Stomach (tissue), 19 donors: ENCODE measurements at places on chromosomes 1 and 21.

- H3K4me3 ChIP-seq, result no peak overlapping the region
- H3K27ac ChIP-seq, result no peak overlapping the region
- H3K4me1 ChIP-seq, result peaks cover 29% of the 10 kb centered on the region
- H3K36me3 ChIP-seq, result no peaks in the 10 kb centered on the region
- no peak for DNase-seq
Observed at GRCh38 chr1:63328122-63328521, 5.8 kb downstream of the FOXD3 start.

DNA sequence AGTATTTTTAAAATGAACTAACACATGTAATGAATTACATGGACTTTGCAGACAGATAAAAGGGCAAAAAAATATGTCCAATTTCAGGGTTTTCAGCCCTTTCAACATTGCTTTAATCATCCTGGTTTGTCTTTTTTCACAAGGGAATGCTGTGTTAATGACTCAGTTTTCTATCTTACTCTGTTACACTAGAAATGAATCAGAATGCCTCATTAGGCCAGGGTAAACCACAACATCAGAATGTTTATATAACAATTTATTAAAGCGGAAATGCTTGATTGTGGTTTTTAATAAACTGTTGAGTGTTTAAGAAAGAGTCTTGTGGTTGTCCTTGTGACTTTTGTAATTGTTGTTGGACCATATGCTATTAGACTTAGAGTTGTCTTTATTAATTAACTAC is 13.5 kb downstream of the GORAB start:
- H3K27ac ChIP-seq, result no peak overlapping the region
- H3K36me3 ChIP-seq, result peaks cover 94% of the 10 kb centered on the region
- no peak overlapping the region for H3K4me3 ChIP-seq
- no peaks in the 10 kb centered on the region for H3K27me3 ChIP-seq
- no peaks in the 10 kb centered on the region for H3K4me1 ChIP-seq

- no peaks in the 10 kb centered on the region for H3K4me1 ChIP-seq
- no peak for DNase-seq
- no peak overlapping the region for H3K4me3 ChIP-seq
- no peaks in the 10 kb centered on the region for H3K27me3 ChIP-seq
- no peaks in the 10 kb centered on the region for H3K36me3 ChIP-seq
Observed at GRCh38 chr1:25538191-25538767, 5.1 kb upstream of the LDLRAP1 start.

DNA sequence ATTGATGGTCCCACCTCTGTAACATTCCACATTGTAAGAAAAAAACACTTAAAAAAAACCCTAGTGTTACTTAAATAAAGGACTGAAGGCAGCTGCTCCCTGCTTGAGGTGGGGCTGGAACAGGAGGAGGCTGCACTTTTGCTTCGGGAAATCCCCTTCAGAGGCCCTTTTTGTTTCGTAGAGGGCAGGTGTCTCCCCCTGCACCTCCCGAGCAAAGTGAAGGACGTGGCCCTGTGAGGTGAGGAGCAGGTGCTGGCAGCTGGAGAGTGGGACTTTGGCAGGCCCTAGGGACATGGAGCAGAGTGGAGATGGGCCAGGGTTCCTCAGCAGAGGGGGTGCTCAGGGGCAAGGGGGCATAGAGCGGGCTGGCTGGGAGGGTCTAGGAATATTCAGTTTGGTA is 33.4 kb upstream of the WNT4 start:
- H3K4me3 ChIP-seq, result no peak overlapping the region
- DNase-seq, result no peak
- no peaks in the 10 kb centered on the region for H3K27me3 ChIP-seq
- no peaks in the 10 kb centered on the region for H3K36me3 ChIP-seq
- no peaks in the 10 kb centered on the region for H3K4me1 ChIP-seq

GRCh38 chr1:116581323-116581885 is 10.6 kb upstream of the CD58 start:
- no peak overlapping the region for H3K27ac ChIP-seq
- no peaks in the 10 kb centered on the region for H3K36me3 ChIP-seq
- H3K4me3 ChIP-seq, result no peak overlapping the region

- peak within 1 kb of the TSS; percentile 56 for H3K4me3 ChIP-seq
- DNase-seq, result peak; percentile 83
- H3K27me3 ChIP-seq, result no peaks in the 10 kb centered on the region
- no peaks in the 10 kb centered on the region for H3K36me3 ChIP-seq
- H3K4me1 ChIP-seq, result no peaks in the 10 kb centered on the region
- no peak within 1 kb of the TSS for H3K27ac ChIP-seq
Observed at GRCh38 chr1:109687641-109688499, at the start of gene GSTM1. Gene GSTM1, plus strand, starts transcription at chr1:109687817. Its CDS starts 57 bp downstream, at chr1:109687874.

DNA sequence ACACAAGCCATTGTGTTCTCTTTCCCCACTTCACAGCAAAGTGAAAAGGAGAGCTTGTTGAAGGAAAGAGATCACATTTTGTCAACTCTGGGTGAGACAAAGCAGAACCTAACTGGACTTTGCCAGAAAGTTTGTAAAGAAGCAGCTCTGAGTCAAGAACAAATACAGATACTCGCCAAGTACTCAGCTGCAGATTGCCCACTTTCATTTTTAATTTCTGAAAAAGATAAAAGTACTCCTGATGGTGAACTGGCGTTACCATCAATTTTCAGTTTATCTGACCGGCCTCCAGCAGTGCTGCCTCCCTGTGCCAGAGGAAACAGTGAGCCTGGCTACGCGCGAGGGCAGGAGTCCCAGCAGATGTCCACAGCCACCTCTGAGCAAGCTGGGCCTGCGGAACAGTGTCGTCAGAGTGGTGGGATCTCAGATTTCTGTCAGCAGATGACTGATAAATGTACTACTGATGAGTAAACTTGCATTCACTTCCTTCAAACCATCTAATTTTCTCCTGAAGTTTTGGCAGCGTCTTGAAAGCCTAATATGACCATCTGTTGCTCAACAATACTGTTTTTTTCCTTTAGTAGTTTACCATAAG is 43.7 kb downstream of the BACH1 start:
- H3K4me3 ChIP-seq, result peak overlapping the region; percentile 11
- no peak for DNase-seq
- H3K4me1 ChIP-seq, result peaks cover 56% of the 10 kb centered on the region
- H3K27me3 ChIP-seq, result no peaks in the 10 kb centered on the region

DNA sequence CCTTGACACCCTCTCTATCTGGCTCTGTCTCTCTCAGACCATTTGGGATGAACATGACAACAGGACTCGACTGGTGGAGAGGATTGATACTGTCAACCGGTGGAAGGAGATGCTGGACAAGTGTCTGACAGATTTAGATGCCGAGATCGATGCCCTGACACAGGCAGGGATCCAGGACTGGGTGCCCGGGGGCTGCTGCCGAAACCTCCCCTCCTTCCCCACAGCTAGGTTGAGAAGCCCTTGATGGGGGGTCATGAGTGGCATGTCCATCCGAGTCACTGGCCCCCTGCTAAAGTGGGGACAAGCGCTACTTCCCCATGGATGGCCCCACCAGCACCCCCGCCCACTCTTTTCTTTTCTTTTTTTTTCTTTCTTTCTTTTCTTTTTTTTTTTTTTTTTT is 1.2 kb downstream of the TEKT2 start:
- H3K36me3 ChIP-seq, result no peaks in the 10 kb centered on the region
- peak; percentile 7 for DNase-seq
- no peak overlapping the region for H3K4me3 ChIP-seq
- H3K27me3 ChIP-seq, result no peaks in the 10 kb centered on the region
- peaks cover 25% of the 10 kb centered on the region for H3K4me1 ChIP-seq

- no peak overlapping the region for H3K27ac ChIP-seq
- H3K4me3 ChIP-seq, result no peak overlapping the region
- H3K36me3 ChIP-seq, result peaks cover 99% of the 10 kb centered on the region
- no peaks in the 10 kb centered on the region for H3K4me1 ChIP-seq
- no peak for DNase-seq
Observed at GRCh38 chr1:236545621-236546169, 21.9 kb downstream of the LGALS8 start.

GRCh38 chr21:14945176-14945575 is 119.6 kb downstream of the NRIP1 start:
- H3K4me1 ChIP-seq, result no peaks in the 10 kb centered on the region
- no peak overlapping the region for H3K4me3 ChIP-seq
- no peaks in the 10 kb centered on the region for H3K27me3 ChIP-seq
- no peaks in the 10 kb centered on the region for H3K36me3 ChIP-seq
- H3K27ac ChIP-seq, result no peak overlapping the region

GRCh38 chr1:213884942-213885341 is 102.8 kb upstream of the PROX1 start:
- DNase-seq, result no peak
- H3K27me3 ChIP-seq, result no peaks in the 10 kb centered on the region
- no peak overlapping the region for H3K4me3 ChIP-seq
- H3K36me3 ChIP-seq, result no peaks in the 10 kb centered on the region

DNA sequence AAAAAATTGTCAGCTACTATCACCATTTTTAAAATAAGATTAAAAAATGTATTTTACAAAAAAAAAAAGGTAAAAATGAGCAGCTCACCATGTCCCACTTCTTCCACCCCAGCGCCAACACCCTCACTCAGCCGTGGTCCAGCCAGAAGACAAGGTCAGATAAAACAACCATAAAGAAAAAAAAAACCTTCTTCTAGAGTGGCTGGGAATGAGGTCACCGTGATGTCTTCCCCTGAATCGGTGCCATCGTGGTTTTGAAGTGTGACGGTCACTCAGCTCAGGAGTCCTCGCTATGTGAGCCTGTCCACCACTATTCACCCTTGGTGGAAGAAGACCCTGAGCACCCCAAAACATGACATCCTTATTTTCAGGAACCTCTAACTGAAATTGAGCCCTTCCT is 38.1 kb downstream of the B3GALT5 start:
- H3K27me3 ChIP-seq, result no peaks in the 10 kb centered on the region
- DNase-seq, result no peak
- no peaks in the 10 kb centered on the region for H3K4me1 ChIP-seq
- H3K4me3 ChIP-seq, result no peak overlapping the region
- H3K36me3 ChIP-seq, result no peaks in the 10 kb centered on the region

- peak; percentile 62 for DNase-seq
- H3K4me1 ChIP-seq, result peaks cover 7% of the 10 kb centered on the region
- H3K4me3 ChIP-seq, result no peak overlapping the region
- H3K27me3 ChIP-seq, result no peaks in the 10 kb centered on the region
- no peak overlapping the region for H3K27ac ChIP-seq
- no peaks in the 10 kb centered on the region for H3K36me3 ChIP-seq
Observed at GRCh38 chr1:206050655-206051235, 2.2 kb upstream of the RHEX start.

- H3K27me3 ChIP-seq, result no peaks in the 10 kb centered on the region
- no peaks in the 10 kb centered on the region for H3K36me3 ChIP-seq
- DNase-seq, result no peak
- peaks cover 4% of the 10 kb centered on the region for H3K4me1 ChIP-seq
Observed at GRCh38 chr1:51740652-51741051, 123.8 kb downstream of the OSBPL9 start.

- H3K27ac ChIP-seq, result no peak overlapping the region
- H3K4me3 ChIP-seq, result no peak overlapping the region
- H3K27me3 ChIP-seq, result no peaks in the 10 kb centered on the region
- DNase-seq, result no peak
Observed at GRCh38 chr1:104921525-104921924, 1171.8 kb downstream of the AMY1C start.

GRCh38 chr1:50667710-50668356 is 244.6 kb upstream of the DMRTA2 start:
- no peaks in the 10 kb centered on the region for H3K36me3 ChIP-seq
- no peak overlapping the region for H3K4me3 ChIP-seq
- no peak for DNase-seq
- no peaks in the 10 kb centered on the region for H3K4me1 ChIP-seq
- no peaks in the 10 kb centered on the region for H3K27me3 ChIP-seq

DNA sequence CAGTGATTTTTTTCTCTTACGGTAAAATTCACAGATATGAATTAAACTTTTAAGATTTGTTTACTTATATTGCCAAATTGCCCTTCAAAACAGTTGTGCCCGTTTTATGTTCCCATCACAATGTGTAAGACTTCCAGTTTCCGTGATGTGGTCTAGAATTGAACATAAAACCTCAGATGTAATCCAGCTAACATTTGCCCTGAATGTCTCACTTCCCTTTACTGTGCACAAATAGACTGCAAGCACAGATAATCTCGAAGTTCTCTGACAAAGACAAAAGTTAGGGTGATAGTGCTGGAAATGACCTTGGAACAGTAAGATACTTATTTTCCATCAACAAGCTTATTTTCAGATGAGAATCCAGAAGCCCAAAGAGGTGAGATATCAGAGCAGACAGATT is 177.5 kb downstream of the ZZZ3 start:
- H3K27me3 ChIP-seq, result no peaks in the 10 kb centered on the region
- H3K4me3 ChIP-seq, result no peak overlapping the region
- no peaks in the 10 kb centered on the region for H3K36me3 ChIP-seq
- DNase-seq, result no peak

- no peak for DNase-seq
- no peaks in the 10 kb centered on the region for H3K27me3 ChIP-seq
- no peak overlapping the region for H3K4me3 ChIP-seq
- no peaks in the 10 kb centered on the region for H3K36me3 ChIP-seq
Observed at GRCh38 chr1:225750420-225750819, 27.2 kb upstream of the SRP9 start.

GRCh38 chr1:82560566-82560965 is 759.8 kb downstream of the ADGRL2 start:
- H3K27me3 ChIP-seq, result no peaks in the 10 kb centered on the region
- H3K4me1 ChIP-seq, result no peaks in the 10 kb centered on the region
- H3K4me3 ChIP-seq, result no peak overlapping the region
- no peak overlapping the region for H3K27ac ChIP-seq
- no peaks in the 10 kb centered on the region for H3K36me3 ChIP-seq
- no peak for DNase-seq

GRCh38 chr1:217721692-217722091 is 90.5 kb downstream of the SPATA17 start:
- H3K27me3 ChIP-seq, result no peaks in the 10 kb centered on the region
- DNase-seq, result no peak
- no peaks in the 10 kb centered on the region for H3K36me3 ChIP-seq
- H3K27ac ChIP-seq, result no peak overlapping the region

- H3K27ac ChIP-seq, result no peak overlapping the region
- no peak overlapping the region for H3K4me3 ChIP-seq
- H3K4me1 ChIP-seq, result no peaks in the 10 kb centered on the region
Observed at GRCh38 chr1:232355162-232356006, 274.5 kb downstream of the SIPA1L2 start.

DNA sequence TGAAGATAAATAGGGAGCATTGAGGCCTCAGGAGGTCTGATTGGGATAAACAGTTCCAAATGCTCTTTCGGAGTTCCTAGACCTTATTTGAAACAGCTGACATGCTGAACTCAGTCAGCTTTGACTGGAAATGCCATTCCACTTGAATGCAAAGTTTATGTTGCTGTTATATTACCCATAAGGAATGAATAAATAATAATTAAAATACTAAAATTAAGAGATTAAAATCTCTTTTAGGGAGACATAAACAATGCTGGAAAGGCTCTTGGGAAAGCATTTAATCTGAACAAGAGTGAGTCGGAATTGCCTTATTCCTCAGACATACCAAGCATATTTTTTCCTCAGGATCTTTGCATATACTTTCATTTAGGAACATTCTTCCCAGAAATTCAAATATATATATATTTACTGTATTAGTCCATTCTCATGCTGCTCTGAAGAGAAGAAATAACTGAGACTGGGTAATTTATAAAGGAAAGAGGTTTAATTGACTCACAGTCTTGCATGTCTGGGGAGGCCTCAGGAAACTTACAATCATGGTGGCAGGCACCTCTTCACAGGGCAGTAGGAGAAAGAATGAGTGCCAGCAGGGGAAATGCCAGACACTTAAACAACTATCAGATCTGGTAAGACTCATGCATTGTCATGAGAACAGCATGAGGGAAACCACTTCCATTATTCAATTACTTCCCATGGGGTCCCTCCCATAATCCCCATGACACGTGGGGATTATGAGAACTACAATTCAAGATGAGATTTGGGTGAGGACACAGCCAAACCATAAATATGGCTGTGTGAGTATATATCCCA is 318.2 kb upstream of the PLXNA2 start:
- H3K36me3 ChIP-seq, result no peaks in the 10 kb centered on the region
- H3K27ac ChIP-seq, result no peak overlapping the region
- H3K4me3 ChIP-seq, result no peak overlapping the region
- no peaks in the 10 kb centered on the region for H3K27me3 ChIP-seq
- DNase-seq, result no peak
